ENCODE measurements at places on chromosomes 11 and 22. TPM values are rescaled to one million over a fixed set of nuclear protein-coding genes. Genes with fewer than 3 reads are reported as not detected.

GRCh38 chr11:69310934-69311766 lies 17.2 kb downstream of the MYEOV start:
- no peak for DNase-seq

DNA sequence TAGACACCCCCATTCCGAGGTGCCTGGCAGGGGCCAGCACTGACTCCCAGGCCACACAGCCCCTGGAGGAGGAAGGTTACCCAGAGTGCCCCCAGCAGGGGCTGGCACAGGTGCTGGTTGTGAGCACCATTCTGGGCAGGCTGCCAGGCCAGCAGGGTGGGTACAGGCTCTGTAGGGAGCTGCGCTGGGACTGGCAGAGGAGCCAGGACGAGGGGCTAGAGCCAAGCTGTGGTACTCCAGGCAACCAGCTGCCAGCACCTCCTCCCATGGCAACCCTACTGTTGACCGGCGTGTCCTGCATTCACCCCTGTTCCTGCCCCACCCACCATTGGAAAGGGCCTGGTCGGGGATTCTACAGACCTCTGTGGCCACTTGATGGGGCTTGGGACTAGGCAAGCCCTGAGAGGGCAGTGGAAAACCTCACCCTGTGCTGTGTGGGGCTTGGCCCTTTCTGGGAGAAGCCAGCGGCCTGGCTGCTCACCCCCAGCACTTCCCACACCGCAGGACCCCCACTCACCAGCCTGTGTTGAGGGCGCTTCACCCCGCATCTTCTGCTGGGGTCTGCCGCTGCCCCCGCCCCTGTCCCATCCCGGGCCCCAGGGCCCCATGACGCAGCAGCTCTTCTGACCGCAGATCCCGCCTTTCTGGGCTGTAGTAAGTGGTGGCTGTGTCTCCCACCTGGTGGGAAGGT lies 1.9 kb downstream of the CLDN5 start:
- peak; percentile 56 for DNase-seq

DNA sequence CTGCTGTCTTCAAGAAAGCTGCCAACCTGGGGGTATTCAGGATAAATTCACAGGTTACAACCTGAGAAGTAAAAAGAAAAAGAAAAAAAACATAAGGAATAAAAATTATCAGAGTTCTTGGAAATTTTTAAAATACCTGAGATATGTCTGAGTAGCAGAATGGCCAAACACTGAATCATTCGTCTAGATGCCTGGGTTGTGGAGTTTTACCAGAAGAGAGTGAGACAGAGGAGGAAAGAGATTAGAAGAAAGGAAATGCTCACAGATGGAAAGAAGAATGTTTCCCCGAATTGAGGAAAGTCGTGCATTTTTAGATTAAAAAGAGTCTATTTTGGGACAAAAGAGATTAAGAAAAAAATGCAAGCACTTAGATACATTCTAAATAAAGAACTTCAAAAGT lies 1026.7 kb downstream of the TBC1D22A start:
- DNase-seq = no peak

- DNase-seq = no peak
These were observed 34.2 kb downstream of the MCM5 start for GRCh38 chr22:35434061-35434710.

- DNase-seq = no peak
These were observed 58.9 kb downstream of the GRAMD4 start for GRCh38 chr22:46678785-46679700.

DNA sequence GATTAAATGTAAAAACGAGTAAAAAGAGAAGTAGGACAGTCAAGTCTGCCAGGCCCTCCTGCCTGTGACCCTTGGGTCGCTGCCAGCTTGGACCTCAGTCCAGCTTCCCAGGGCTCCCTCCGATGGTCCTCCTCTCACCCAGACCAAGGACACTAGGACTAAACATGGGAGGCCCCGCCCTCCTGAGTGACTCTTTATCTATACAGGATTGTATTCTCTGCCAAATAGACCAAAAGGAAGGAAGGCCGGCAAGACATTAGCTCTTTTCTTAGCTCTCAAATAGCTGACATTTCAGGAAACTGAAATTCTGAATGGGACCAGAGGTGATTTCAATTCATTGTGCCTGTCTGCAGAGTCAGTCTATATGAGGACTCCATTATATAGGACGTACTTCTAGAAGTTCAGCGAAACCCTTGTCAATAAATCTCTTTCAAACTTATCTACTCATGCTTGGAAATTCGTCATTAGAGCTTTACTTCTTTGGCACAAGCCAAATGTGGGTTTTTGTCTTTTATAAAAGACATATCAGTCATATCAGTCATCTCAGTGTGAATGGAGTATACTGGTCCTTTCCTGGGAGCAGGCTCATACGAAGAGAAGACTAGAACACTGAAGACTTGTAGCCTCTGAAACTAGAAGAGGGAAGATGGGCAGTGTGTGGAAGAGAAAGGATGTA lies 28.5 kb downstream of the ADORA2A start:
- DNase-seq = peak; percentile 77

DNA sequence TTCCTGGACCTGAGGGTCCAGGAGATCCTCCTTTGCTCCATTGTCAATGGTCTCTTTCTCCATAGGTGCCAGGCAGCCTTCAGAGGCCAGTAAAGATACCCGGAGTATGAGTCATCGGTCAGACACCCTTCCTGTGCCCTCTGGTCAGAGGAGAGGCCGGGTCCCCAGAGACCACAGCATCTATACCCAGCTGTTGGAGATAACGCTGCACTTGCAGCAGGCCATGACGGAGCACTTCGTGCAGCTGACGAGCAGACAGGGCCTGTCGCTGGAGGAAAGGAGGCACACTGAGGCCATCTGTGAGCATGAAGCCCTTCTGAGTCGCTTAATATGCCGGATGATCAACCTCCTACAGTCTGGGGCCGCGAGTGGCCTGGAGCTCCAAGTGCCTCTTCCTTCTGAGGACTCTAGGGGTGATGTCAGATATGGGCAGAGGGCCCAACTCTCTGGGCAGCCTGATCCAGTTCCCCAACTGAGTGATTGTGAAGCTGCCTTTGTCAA lies at the start of gene ACCSL:
Gene ACCSL, plus strand, starts transcription at position 51 of the 501 bp plus-strand sequence. Its CDS starts 56 bp downstream, at position 107.
- no peak for DNase-seq

DNA sequence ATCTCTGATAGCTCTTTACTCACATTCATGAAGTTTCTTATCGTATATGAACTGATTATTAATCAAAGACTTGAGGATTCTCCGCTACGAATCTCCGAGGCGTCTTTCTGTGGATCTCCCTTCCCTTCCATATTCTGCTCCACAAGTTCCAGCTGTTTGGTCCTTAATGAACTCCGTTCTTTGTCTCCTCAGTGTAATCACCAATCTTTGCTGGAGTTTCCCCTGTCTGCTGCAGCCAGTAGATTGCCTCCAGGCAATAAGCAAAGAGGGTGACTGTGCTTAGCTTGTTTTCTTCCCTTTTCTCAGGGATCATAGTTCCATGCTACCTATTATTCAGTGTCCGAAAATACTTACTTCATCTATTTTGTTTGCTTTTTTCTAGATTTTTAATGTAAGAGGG lies 169.6 kb upstream of the FOLH1 start:
- no peak for DNase-seq

DNA sequence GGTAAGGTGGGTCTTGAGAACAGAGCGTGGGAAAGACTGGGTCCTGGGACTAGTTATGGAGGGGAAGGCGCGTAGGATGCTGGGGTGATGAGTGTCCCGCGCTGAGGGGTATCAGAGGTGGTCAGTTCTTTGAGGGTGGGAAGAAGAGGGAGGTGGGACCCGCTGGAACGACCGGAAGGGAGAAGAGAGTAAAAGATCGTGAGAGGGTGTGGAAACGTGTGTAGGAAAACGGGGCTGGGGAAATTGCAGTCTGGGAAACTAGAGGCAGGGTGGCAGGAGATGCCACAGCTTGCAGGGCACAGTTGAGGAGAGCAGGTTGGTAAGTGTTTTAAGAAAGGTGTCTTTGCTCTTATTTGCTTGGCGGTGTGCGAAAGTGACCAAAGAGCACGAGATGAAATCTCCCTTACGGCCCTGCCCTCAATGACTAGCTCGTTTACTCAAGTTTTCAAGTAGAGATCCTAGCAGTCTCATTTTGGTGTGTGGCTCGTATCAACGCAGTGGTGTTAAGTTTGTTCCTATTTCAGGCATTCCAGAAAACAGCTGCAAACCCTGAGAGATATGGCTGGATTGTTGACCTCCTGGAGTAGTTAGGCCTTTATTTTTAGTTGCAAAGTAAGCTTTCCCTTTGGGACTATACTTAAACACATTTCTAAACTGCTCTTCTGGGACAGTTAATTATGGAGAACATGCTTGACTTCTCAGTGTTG lies 615 bp downstream of the STT3A start:
- DNase-seq = no peak

DNA sequence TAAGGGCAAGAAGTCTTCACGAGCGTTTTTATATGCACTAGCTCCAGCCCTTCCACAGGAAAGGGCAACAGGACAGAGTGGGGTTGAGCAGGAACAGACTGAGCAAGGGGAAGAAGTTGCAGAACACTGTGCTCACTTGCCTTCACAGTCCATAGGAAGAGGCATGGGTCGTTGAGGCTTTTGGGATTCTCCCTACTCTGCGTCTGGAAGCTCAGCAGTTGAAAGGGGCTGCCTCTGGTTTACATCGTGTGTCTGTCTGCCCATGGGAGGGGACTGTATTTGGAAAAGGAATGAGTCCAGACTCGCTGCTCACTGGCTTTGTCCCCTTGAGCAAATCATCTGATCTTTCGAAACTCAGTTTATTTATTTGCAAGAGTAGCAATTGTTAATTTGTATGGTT lies 1.1 kb upstream of the PDGFD start:
- DNase-seq = no peak

DNA sequence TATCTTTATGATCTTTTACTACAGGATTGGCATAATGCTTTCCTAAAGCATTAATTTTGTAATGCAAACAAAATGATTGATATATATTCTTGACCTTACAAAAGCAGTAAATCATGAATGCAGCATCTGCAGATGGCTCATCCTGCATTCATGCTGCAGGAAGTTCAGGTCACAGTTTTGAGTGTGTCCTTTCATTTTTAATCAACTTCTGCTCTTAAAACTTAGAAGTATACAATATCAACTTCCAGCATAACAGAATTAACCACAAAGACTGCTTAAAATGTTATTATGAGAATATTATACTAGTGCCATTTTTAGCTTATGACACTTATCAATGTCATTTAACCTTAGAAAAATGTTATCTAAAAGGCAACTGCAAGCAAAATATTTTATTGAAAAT lies 54.0 kb downstream of the SLC36A4 start:
- DNase-seq = no peak

DNA sequence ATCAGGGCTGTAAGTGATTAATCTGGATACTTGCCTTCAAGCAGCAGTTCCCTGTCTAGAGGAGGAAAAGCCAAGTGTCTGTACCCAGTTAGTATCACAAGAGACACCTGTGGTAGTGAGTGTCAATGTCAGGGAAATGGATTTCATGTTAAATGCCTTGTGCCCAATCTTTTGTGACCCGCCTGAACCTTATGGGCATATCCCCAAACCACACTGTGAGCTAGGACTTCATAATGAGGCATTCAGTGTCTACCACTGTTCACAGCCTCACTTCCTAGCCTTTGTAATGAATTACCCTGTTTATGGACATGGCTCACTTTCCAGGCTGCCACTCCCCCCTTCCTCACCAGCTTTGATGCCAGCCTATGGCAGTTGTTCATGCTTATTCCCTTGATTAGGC lies 125.1 kb downstream of the TRIM44 start:
- no peak for DNase-seq

- DNase-seq = peak; percentile 33
These were observed 61.0 kb upstream of the PLET1 start for GRCh38 chr11:112321501-112322172.

DNA sequence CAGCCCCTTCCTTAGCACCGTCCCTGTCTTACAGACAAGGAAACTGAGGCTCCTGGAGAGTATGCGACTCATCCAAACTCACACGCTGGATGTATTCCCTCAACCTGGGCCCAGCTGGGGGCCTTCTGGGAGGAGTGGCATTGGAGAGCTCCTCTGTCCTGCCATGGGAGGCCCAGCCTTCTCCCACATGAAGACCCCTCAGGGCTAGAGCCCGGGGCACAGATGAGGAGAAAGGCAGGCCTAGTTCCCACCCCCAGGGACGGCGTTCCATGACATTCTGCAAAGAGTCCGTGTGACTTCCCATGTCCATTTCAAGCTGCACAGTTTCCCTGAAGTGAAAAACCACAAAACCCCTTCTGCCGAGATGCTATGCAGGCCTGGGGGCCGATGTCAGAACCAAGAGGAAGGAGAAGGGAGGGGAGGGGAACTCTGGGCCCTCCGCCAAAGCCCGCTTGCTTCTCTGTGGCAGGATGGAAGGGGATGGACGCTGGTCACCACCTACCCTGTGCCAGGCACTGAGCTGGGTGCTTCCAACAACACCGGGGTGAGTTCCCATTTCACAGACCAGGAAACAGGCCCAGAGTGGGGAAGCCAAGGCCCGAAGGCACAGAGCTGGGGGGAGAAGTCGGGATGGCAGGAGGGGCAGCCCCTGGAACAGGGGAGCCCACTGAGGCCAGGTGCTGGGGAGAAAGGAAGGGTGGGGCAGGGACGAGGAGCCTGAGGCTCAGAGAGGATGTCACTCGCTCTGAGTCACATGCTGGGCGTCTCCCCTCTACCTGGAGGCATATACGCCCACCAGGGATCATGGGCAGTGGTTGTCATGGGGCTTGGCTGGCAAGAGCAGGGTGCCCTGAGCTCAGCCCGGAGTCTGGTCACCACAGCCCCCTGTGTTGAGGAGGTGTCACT lies 15.7 kb downstream of the RAC2 start:
- DNase-seq = peak; percentile 43

DNA sequence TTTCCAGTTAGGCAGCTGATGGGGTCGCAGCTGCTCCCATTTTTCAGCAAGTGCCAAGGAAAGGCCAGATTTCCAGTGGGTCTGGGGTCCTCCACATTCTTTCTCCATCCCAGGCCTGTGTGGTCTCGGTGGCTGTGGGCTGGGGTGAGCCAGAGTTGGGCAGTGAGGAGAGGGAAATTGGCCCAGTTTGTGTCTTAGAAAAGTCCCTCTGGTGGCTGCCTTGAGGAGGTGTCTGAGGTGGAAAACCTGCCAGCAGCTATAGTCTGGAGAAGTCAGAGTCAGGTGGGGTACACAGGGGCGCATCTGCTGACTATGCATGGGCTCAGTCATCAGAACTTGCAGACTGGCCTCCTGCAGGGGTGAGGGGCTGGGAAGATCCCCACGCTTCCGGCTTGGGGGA lies 30.5 kb downstream of the MRGPRD start:
- no peak for DNase-seq

DNA sequence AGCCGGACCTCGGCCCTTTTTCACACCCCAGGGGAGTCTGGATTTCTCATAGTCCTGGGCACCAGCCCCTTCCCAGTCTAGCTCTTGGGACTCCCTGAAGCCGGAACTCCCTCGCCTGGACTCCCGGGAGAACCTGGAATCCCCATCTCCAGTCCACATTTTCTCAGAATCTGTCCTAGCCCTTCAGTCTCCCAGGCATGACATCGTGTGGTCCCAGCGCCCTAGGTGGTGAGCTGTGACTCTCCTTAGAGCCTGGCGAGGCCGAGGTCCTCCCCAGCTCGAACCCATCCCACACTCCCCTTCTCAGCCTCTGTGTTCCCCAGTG lies 673 bp upstream of the DUSP18 start:
- no peak for DNase-seq

ST14 gene
- total RNA-seq = 1.0 TPM

OR52J3 gene
- total RNA-seq = not detected

CAPN5 gene
- 2.3 TPM for total RNA-seq

C11orf97 gene
- total RNA-seq = not detected

AQP11 gene
- 0.69 TPM for total RNA-seq

CLCF1 gene
- total RNA-seq = 0.82 TPM

MAML2 gene
- total RNA-seq = 4.5 TPM

INPP5J gene
- total RNA-seq = 20.7 TPM

OR52M1 gene
- total RNA-seq = not detected
